ENCODE measurements at places on chromosomes 7 and 10.

DNA sequence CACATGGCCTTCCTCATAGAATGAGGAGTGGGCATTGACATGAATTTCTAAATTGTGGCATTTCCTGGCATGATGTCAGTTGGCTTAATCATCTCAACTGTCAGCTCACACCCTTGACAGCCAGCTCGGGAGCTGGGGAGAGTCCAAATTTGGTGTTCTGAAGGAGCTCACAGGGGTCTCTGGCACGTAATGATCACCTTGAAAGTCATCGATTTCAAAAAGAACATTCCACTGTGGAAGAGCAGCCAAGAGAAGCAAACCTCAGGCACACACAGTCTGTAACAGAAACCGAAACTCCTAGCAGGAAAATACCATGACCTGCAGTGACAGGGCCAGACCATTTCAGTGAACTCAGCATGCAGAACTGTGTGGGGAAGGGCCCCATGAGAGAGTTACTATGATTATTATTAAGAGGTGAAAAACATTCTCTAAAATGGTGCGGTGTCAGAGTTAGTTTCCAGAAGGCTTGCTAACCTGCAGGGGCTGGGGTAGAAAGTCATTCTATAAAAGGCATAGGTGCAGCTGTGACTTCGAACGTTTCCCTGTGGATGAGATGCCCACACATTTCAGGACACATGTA is 26.4 kb upstream of the KLF6 start:
- no peak for DNase-seq

DNA sequence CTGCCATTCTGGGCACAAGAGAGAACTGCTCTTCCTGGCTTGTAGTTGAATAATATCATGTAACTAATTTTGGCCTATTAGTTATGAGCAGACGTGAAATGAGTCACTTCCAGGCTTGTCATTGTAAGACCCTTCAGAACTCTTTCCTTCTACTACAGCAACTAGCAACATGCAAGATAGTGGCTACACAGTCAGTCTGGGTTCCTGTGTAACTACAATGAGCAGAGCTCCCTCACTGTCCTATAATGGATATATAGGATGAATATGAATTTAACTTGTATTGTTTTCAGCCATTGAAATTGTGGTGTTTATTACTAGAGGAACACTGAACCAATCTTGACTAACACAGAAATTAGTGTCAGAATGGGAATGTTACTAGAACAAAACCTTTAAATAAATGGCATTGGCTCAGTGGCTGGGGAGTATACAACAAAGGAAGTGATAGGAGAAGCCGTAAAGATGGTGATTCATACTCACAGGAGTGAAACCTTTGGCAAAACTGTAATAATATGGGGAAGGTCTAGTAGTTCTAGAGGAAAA is 2.9 kb upstream of the MTPN start:
- no peak for DNase-seq

DNA sequence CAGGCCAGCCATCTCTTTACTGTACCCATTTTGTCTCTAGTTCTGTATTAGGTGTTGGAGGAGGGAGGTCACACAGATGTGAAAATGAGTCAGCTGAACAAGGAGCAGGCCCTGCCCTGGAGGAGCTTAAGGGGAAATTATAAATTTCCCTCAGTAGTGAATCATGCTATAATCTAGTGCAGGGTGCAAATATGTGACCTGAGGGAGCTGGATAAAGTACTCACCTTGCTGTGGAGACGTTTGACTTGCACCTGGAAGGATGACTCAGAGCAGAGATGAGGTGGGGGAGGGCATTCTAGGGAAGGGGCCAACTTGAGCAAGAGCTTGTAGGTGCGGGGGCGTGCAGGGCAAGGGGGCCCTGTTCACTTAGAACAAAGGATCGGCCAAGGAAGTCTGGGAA is 610.6 kb downstream of the SDK1 start:
- DNase-seq, result no peak

- no peak for DNase-seq
Measured at GRCh38 chr10:77578583-77579227, 58.9 kb downstream of the KCNMA1 start.

- no peak for DNase-seq
Measured at GRCh38 chr7:98319176-98319575, 37.7 kb downstream of the BRI3 start.

GRCh38 chr10:34498821-34499220 is 316.3 kb downstream of the PARD3 start:
- no peak for DNase-seq

DNA sequence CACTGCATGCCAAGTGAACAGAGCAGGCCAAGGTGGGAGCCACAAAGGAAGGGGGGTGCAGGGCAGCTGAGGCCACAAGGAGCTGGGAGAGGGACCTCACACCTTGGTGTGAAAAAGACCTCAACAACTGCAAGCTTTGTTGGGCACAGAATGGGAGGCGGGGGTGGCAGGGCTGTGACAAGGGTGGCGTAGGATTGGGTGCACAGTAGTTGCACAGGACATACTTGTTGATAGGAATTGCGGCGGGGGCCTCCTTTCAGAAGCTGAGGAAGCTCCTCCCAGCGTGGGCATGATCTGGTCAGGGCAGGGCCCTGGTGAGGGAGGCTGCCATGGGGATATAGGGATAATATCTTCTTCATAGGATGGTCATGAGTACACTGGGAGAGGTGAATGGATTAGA is 25.8 kb downstream of the POLL start:
- no peak for DNase-seq

GRCh38 chr10:102131286-102132170 is 1.3 kb upstream of the PPRC1 start:
- DNase-seq, result no peak

- peak; percentile 84 for DNase-seq
Measured at GRCh38 chr10:1454951-1455350, 282.4 kb downstream of the ADARB2 start.

DNA sequence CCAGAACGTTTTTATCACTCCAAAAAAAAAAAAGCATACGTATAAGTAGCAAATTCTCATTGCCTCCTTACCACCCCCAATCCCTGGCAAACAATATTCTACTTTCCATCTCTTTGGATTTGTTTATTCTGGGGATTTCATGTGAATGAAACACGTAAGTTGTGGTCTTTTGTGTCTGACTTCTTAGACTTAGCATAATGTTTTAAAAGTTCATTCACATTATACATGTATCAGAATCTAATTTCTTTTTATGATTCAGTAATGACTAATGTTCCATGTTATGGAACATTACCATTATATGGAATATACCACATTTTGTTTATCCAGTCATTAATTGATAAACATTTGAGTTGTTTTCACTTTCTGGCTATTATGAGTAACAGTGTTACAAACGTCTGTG is 12.5 kb upstream of the KLHL7 start:
- DNase-seq, result no peak

GRCh38 chr10:2812631-2813030 is 254.7 kb upstream of the PFKP start:
- no peak for DNase-seq

DNA sequence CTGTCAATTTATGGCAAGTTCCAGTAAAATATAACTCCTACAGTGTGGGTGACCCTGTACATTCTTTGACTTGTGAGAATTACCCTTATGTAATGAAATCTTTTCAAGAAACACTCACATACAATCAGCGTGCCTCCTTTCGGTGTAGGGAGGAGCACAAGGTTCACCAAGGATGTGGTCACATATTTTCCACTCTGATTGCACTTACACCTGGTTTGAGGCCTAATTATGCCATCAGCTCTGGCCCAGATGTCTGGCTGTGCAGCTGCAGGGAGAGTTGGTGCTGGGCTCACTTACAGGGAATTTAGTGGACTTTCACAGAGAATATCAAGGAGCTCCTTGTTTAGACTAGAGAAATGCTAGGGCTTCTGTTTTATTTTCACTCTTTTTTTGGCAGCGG is 146.0 kb upstream of the STEAP4 start:
- no peak for DNase-seq

DNA sequence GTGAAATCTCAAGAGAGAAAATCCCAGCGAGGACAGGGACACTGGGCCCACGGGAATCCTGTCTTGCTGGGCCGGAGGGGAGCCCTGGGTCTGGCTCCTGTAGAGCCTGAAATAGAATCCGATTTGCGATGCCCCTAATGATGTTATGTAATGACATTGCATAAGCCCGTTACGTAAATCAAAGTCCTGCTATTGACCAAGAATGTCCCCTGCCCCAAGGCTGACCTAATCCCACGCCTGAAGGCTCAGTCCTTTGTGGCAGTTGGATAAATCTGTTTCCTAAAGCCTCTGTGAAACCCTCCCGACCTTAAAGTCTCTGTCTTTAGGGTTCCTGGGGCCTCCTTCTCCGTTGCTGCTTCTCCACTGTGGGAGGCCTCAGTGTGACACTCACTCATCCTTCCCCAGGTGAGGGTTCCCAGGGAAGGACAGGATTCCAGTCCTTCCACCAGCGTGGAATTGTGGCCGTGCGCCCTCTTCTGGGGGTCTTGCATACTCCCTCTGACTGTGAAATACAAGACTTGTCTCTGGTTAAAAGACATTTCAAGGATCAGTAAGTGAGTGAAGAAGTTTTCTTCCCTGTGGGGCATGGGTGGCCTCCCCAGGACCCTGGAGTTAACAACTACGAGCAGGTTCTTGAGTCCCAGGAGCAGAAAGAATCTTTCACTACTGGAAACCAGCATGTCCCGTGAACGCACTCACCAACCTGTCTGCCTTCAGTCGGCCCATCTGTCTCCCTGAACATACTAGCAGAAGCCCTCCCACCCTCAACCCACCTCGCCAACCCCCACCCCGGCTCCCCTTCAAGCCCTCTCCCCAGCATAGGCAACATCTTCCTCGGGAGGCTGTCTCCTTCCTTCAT is 19.8 kb downstream of the ZNF467 start:
- DNase-seq, result no peak

GRCh38 chr7:127571741-127572505 is 13.5 kb downstream of the GCC1 start:
- DNase-seq, result no peak
